ENCODE measurements at places on chromosomes 16 and 17. TPM values are rescaled to one million over a fixed set of nuclear protein-coding genes. Genes with fewer than 3 reads are reported as not detected.

The CCDC144A gene
- total RNA-seq, result 1.4 TPM

The PRDM7 gene
- total RNA-seq, result not detected

DNA sequence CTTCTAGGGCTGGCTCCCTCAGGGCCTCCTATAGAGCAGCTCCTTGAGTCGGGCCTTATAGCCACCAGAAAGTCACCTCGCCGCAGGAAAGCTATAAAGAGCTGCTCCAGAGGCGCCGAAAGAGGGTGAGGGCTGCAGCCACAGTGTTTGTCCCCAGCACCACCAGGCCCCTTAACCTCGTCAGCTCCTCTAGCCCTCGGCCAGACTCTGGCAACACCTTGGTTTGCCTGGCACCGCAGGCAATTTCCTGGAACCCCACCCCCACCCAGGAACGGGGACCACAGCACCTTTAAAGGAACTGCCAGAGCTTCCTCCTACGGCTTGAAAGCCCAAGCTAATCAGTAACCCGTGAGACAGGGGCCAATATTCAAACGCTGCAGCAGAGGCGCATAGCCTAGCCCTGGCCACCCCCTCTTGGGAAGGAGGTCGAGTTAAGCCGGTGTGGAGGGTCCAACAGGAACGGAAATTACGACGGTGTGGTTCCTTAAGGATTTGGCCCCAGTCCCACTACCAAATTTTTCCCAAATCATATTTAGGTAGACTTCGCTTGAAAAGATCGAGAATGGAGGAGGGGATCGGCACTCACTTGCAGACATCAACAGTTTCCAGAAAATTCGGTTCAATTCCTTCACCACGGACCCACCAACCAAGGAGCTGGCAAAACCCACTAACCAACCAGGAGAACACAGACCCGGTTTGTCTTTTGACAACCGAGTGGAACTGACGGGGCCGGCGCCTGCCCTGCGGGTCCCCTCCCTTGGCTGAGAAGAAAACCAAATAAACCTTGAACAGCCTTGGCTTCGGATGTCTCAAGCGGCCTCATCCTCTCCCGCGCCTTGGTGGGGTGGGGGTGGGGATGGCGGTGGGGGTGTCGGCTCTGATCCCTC is 3.0 kb downstream of the HOXB6 start:
- no peaks in the 10 kb centered on the region for H3K27me3 ChIP-seq
- H3K4me3 ChIP-seq, result no peak overlapping the region
- no peak for DNase-seq
- no peak overlapping the region for H3K27ac ChIP-seq
- peaks cover 3% of the 10 kb centered on the region for H3K36me3 ChIP-seq
- peaks cover 5% of the 10 kb centered on the region for H3K4me1 ChIP-seq

The OR4D1 gene
- total RNA-seq, result not detected

DNA sequence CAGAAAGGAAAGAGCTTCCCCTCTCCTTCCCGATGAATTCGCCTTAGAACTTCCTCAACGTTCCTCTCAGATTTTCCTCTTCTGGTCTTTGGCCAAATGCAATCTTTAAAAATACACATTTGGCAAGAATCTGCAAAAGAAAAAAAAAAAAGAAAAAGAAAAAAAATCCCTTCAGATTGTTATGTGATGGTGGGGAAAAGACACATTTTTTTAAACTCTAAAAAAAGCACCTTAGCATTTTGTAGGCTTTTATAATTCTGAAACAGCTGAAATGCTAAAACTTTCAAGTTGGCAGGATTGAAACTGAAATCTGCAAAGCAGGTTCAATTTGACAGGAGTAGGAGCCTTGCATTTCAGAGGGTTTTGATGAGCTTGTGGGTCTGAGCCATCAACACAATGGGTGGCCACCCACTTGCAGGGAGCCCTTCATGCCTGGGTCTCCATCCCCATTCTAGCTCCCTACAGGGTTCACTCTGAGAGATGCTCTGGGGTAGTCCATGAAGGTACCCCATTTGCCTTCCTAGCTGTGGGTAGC is 33.1 kb downstream of the CACNG3 start:
- H3K36me3 ChIP-seq, result no peaks in the 10 kb centered on the region
- no peak overlapping the region for H3K4me3 ChIP-seq
- H3K27me3 ChIP-seq, result no peaks in the 10 kb centered on the region
- H3K27ac ChIP-seq, result no peak overlapping the region
- H3K4me1 ChIP-seq, result no peaks in the 10 kb centered on the region
- DNase-seq, result no peak

The TBX4 gene
- total RNA-seq, result not detected

GRCh38 chr16:50666658-50667496 is 14.2 kb downstream of the SNX20 start:
- H3K4me3 ChIP-seq, result no peak overlapping the region
- no peak overlapping the region for H3K27ac ChIP-seq
- H3K27me3 ChIP-seq, result no peaks in the 10 kb centered on the region
- H3K36me3 ChIP-seq, result no peaks in the 10 kb centered on the region
- no peaks in the 10 kb centered on the region for H3K4me1 ChIP-seq
